ENCODE measurements at places on chromosomes 2 and 18. TPM values are rescaled to one million over a fixed set of nuclear protein-coding genes. Genes with fewer than 3 reads are reported as not detected.

Gene CNDP1
- polyA plus RNA-seq = 2.1 TPM

Gene AQP12B
- not detected for polyA plus RNA-seq

Gene GCKR
- 2.5 TPM for polyA plus RNA-seq

Gene ALLC
- polyA plus RNA-seq = not detected

Gene NR4A2
- polyA plus RNA-seq = 0.48 TPM

Gene RAD51AP2
- polyA plus RNA-seq = 0.54 TPM

Gene SLC9A2
- 0.09 TPM for polyA plus RNA-seq

Gene ORC2
- 14.8 TPM for polyA plus RNA-seq

Gene SRD5A2
- 0.11 TPM for polyA plus RNA-seq

Gene GPR35
- 2.8 TPM for polyA plus RNA-seq

Gene GNAL
- 17.3 TPM for polyA plus RNA-seq

Gene GAREM1
- 1.3 TPM for polyA plus RNA-seq

Gene FAM117B
- 29.4 TPM for polyA plus RNA-seq

Gene GEN1
- polyA plus RNA-seq = 9.3 TPM

Gene VPS54
- 35.3 TPM for polyA plus RNA-seq

Gene TGFA
- 0.85 TPM for polyA plus RNA-seq

Gene POTEC
- polyA plus RNA-seq = not detected

Gene NOSTRIN
- not detected for polyA plus RNA-seq

Gene REEP1
- 121 TPM for polyA plus RNA-seq

Gene SLC19A3
- polyA plus RNA-seq = 2.9 TPM

Gene CUL3
- 53.9 TPM for polyA plus RNA-seq

Gene RBM44
- polyA plus RNA-seq = 2.5 TPM

Gene GKN1
- not detected for polyA plus RNA-seq
